GOT3 (cell line): ENCODE measurements at places on chromosomes 3 and 15.

- no peak for DNase-seq
These were observed 36.0 kb downstream of the GNB5 start for GRCh38 chr15:52154896-52155865.

DNA sequence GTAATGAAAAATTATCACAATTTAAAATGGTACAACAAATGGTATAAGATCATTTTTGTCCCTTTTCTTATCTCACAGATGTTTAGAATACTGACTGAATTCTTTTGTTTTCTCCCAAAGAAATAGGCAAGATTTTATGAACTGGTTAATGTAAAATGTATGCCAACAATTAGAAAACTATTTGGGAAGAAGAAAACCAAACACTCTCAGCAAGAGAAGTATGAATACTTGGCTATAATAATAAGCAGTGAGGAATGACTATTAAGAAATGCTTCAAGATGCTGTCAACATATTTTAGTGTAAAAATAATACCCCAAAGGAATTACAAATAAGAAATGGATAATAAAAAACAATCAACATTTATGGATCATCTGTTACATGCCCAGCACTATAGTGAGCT is 18.5 kb downstream of the SHQ1 start:
- DNase-seq, result no peak

- DNase-seq, result no peak
These were observed 69.4 kb upstream of the FOXP1 start for GRCh38 chr3:71652781-71653413.

DNA sequence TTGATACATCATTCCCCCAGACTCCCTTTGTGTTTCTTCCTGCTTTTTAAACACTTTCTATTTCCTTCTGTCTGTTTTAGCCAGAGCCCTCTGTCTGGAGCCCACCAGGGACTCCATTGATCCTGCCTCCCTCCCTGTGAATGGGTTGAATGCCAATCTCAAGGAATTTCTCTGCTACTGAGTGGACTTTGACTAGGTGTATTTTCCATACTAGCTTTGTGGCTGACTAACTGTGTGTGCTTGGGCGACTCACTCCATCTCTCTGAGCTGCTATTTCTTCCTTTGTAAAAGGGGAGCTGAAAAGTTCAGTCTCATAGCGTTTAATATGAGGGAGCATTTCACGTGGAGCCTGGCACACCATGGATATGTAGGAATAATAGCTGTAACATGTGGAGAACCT is 98.8 kb downstream of the EEFSEC start:
- DNase-seq, result no peak

- DNase-seq, result no peak
These were observed 71.4 kb upstream of the PCSK6 start for GRCh38 chr15:101560722-101561583.

DNA sequence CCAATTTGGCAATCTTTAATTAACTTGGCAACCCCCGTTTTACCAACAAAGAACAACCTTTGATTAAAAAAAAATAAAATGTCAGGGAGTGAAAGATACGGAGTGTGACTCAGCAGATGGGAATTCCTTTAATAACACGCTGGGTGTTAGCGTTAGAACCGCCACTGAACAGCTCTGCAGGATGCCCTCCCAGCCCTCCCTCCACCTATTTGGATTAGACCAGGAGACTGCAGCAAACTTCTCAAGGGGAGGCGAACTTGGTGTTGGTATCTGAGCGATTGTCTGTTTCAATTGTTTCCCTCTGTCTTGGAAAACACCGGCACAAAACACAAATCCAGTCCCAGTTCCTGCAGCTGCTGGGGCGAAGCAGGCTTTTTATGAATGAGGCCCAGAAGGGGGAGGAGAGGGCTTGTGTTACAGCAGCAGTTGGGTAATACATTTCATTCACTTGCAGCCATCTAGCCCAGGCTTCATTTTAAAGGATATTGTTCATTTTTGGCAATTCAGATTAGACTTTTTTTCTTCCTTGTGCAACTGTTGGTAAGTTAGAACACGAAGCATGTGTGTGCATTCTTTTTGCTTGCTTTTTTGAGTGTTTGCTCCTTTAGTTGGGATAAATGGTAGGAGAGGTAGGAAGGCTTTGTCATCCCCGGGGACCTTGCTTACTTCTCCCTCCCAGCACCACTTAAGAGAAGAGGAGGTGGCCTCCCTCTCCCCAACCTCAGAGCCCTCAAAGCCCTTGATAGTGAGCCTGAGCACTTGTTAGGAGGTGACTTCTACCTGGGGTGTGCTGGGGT is 152.3 kb downstream of the IGF1R start:
- peak; percentile 10 for DNase-seq

GRCh38 chr3:13484851-13485590 is 4.9 kb downstream of the HDAC11 start:
- DNase-seq, result no peak

GRCh38 chr3:164222197-164222596 is 856.1 kb downstream of the SI start:
- no peak for DNase-seq

DNA sequence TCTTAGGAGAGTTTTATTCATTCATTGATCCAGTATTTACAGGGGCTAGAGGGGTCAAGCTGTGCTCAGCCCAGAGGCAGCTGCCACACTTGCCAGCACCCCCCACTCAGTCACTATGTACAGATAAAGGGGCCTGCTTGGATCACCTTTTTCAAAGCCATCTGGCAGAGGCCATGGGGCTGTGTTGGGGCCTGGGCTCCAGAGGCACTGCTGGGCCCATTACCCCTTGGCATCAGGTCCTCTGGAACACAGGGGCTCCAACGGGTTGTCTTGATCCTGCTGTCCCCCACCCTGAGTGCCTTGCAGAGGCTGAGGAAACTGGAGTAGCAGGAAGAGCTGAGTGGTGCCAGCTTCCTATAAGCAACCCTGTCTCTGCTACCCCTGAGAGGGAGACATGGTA is 43.9 kb downstream of the SEMA3G start:
- DNase-seq, result no peak

DNA sequence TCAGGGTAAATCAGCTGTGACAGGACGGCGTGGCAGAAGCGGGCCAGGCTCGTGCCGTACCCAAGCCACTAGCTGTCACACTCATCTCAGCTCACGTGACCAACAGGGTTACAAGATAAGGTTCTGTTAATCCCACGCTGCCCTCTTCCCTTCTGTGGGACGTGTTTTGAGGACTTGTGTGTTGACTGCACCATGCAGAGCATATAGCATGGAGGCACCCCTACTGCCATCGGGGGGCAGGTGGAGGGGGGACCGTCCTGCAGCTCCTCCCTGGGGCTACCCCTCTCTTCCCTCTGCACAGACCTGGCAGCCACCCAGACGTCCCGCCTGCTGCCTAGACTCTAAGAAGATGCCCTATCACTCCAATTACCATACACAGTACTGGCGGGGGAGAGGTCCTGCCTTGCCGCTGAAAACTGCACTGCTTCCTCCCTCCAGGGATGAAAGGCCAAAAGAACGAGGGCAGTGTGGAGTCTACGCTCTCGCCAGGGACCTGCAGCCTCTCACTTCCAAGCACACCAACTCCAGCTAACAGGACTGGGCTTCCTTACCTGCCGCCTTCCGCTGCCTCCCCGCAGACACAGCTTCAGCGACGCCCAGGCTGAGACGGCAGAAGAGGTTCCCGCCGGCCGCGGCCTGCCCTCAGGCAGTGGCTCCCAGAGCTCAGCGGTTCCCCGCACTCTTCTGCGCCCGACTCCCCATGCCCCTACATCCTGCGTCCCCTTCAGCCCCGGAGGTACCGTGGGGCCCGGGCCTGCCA is at the start of gene TNK2:
TSS of gene TNK2 (minus strand) at position 618 of the 760 bp plus-strand sequence. CDS start 19,963 bp downstream, outside the sequence.
- no peak for DNase-seq

GRCh38 chr3:186151077-186151971 is 42.4 kb upstream of the ETV5 start:
- DNase-seq, result no peak

DNA sequence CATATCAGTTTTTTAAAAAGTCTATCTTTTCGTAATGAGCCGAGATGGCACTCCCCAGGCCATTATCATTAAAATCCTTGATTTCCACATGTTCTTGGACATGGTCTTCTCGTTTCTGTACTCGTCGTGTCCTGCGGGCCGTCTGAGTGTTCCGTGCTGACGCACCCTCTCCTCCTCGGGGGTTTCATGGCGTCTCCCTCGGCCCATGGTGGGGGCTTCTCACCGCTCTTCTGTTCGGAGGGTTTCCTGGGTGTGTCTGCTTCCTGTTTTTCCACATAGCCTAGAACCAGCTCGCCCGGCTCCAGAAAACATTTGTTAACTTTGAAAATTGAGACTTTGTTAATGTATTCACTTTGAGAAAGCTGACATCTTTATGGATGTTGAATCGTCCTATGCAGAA is 92.7 kb downstream of the VGLL4 start:
- no peak for DNase-seq

- DNase-seq, result no peak
These were observed 68.0 kb upstream of the RBMS3 start for GRCh38 chr3:29212789-29213433.

DNA sequence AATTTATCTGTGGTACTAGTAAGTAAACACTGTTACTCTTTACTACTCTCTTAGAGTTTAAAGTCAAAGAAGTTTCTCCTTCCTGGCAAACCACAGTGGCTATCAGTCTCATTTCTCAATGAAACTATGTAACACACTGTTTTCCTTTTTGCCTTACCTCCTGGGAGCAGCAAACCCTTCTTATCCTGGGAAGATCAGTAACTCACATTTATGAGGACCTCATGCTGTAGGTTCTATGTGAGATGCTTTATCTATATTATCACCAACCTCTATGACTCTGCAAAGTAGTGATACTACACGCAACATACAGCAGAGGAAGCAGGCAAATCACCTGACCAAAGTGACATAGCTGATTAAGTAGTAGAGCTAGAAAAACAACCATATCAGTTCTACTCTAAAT is 35.3 kb downstream of the PBRM1 start:
- DNase-seq, result no peak

- DNase-seq, result no peak
These were observed 97.0 kb downstream of the FBXL22 start for GRCh38 chr15:63694184-63694583.

DNA sequence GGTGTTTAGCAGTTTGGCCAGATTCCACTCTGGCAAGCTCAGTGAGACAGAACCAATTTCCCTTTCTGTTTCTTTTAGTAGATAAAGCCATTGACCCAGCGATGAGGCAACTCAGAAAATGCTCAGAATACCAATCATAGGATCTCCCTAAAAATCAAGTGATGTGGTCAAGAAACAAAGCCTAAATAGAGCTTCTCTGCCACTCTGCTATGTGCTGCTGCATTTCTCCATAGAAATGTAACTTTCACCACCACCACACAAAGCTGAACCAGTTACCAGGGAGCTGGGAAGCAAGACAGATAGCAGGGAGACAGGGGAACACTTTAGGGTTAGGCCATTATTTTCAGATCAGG is 109.8 kb downstream of the RPL22L1 start:
- DNase-seq, result no peak

DNA sequence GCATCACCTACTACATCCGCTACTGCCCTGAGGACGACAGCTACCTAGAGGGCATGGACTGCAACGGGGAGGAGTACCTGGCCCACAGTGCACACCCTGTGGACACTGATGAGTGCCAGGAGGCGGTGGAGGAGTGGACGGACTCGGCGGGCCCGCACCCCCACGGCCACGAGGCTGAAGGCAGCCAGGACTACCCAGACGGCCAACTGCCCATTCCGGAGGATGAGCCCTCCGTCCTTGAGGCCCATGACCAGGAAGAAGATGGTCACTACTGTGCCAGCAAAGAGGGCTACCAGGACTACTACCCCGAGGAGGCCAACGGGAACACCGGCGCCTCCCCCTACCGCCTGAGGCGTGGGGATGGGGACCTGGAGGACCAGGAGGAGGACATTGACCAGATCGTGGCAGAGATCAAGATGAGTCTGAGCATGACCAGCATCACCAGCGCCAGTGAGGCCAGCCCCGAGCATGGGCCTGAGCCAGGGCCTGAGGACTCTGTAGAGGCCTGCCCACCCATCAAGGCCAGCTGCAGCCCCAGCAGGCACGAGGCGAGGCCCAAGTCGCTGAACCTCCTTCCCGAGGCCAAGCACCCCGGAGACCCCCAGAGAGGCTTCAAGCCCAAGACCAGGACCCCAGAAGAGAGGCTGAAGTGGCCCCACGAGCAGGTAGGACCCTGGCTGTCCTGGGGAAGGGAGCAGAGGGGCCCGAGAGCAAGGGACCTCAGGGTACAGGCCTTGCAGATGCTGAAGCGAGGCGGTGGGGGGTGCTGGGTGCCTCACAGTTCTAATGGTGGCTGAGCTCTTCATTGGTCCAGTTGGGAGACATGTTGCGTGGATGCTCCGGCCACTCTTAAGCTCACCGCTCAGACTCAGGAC is 168.6 kb downstream of the APBA2 start:
- no peak for DNase-seq

GRCh38 chr3:119340014-119340413 is 45.8 kb downstream of the ARHGAP31 start:
- no peak for DNase-seq

GRCh38 chr3:134959516-134959915 is 164.5 kb downstream of the EPHB1 start:
- no peak for DNase-seq

DNA sequence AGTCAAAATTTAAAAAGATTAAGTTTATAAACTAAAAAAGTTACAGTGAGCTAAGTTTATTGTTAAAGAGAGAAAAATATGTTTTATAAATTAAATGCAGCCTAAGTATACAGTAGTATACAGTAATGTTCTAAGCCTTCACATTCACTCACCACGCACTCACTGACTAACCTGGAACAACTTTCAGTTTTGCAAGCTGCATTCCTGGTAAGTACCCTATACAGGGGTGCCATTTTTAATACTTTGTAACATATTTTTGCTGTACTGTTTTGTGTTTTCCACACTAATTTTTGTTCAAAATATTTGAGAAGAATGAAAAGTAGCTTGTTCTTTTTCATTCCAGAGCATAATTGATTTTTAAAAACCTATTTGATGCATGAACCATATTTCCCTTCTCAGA is 524.9 kb downstream of the RBMS3 start:
- no peak for DNase-seq

- no peak for DNase-seq
These were observed 13.4 kb downstream of the HACD2 start for GRCh38 chr3:123571264-123571972.

DNA sequence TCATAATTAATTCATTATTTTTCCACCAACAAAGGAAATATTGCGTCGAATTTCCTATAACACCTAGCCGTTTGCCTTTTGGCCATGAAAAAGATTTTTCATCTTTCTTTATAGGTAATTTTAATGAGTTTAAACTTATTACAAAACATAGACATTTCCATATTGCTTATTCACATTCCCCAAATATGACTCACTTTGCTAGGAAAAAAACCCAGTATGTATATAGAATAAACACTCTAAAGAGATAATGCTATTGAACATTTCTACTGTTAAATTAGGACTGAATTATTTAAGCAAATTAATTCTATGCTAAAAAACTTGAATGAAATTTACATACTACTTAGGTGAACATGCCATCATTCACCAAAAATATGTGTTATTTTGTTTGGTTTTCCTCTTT is 16.2 kb downstream of the ZPLD1 start:
- no peak for DNase-seq

DNA sequence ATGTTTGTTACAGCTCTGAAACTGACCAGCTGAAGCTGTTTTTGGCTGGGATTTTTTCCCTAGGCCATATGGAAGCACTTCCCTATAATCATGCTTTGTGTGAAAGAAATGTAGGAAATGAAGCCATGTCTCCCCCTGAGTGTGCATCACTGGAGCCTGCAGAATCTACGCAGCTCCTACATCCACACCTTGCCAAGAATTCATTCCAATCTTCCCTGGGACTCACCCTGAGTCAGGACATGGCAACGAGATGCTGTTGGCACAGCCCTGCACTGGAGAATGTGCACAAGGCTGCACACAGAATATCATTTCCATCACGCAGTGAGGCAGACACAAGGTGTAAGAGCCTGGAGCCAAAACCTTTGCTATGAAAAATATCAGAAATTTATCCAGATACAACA is 189.5 kb downstream of the ADAMTSL3 start:
- no peak for DNase-seq
